Adrenal gland (tissue), 19 donors: ENCODE measurements at places on chromosomes 16 and 17. TPM values are rescaled to one million over a fixed set of nuclear protein-coding genes. Genes with fewer than 3 reads are reported as not detected.

Gene KRTAP17-1
- not detected for polyA plus RNA-seq

Gene SLC5A10
- 0.20 TPM for polyA plus RNA-seq

Gene MYBBP1A
- 19.0 TPM for polyA plus RNA-seq

Gene FADS6
- polyA plus RNA-seq: 5.1 TPM

Gene ITGAL
- polyA plus RNA-seq: 10.6 TPM

Gene EPX
- polyA plus RNA-seq: not detected

Gene HOXB5
- 4.2 TPM for polyA plus RNA-seq

Gene KCNH6
- not detected for polyA plus RNA-seq

Gene SETD1A
- 40.1 TPM for polyA plus RNA-seq

Gene TBX21
- 0.20 TPM for polyA plus RNA-seq

Gene SLC5A11
- polyA plus RNA-seq: not detected

Gene ITGA2B
- 0.07 TPM for polyA plus RNA-seq

Gene TPSG1
- not detected for polyA plus RNA-seq

Gene CA5A
- not detected for polyA plus RNA-seq

Gene OVCA2
- 155 TPM for polyA plus RNA-seq

Gene ZPBP2
- polyA plus RNA-seq: not detected

Gene PLXDC1
- polyA plus RNA-seq: 4.8 TPM

Gene KCNAB3
- polyA plus RNA-seq: 3.4 TPM

Gene TNP2
- not detected for polyA plus RNA-seq

Gene ARHGAP44
- polyA plus RNA-seq: 1.7 TPM

Gene CBX4
- 5.4 TPM for polyA plus RNA-seq

Gene KCNG4
- polyA plus RNA-seq: 0.20 TPM

Gene ATP2C2
- polyA plus RNA-seq: 0.07 TPM

Gene TEKT5
- 0.34 TPM for polyA plus RNA-seq

Gene CEP295NL
- 0.13 TPM for polyA plus RNA-seq

Gene SLC16A13
- polyA plus RNA-seq: 1.3 TPM

Gene CCL18
- 1.2 TPM for polyA plus RNA-seq

Gene GPR142
- polyA plus RNA-seq: 0.13 TPM

Gene TAT
- polyA plus RNA-seq: 0.81 TPM

Gene ZFP1
- 10.5 TPM for polyA plus RNA-seq

Gene FLYWCH1
- polyA plus RNA-seq: 55.6 TPM

Gene TRAPPC1
- polyA plus RNA-seq: 166 TPM

Gene MRPL38
- polyA plus RNA-seq: 214 TPM

Gene PRAC1
- polyA plus RNA-seq: not detected

Gene RNF112
- polyA plus RNA-seq: 2.8 TPM

Gene RPUSD1
- polyA plus RNA-seq: 23.3 TPM
